ENCODE measurements at places on chromosomes 6 and 20. TPM values are rescaled to one million over a fixed set of nuclear protein-coding genes. Genes with fewer than 3 reads are reported as not detected.
A peak's percentile ranks its signal among the peaks of the same experiment; 100 is the strongest.

Gene PCIF1
- 9.4 TPM for total RNA-seq

Gene TFAP2D
- not detected for total RNA-seq

Gene EMILIN3
- 46.1 TPM for total RNA-seq

Gene SLC32A1
- not detected for total RNA-seq

Gene OPRL1
- total RNA-seq = 0.93 TPM

Gene CAP2
- 56.3 TPM for total RNA-seq

Gene PRDM13
- total RNA-seq = 0.04 TPM

GRCh38 chr6:40728643-40729042 lies 141.5 kb upstream of the LRFN2 start:
- H3K27ac ChIP-seq = no peak overlapping the region
- no peak for DNase-seq

GRCh38 chr20:36644706-36645095 lies 1.3 kb downstream of the SLA2 start:
- no peak overlapping the region for H3K27ac ChIP-seq
- H3K4me3 ChIP-seq = no peak overlapping the region
- no peak for DNase-seq
- H3K4me1 ChIP-seq = no peaks in the 10 kb centered on the region

GRCh38 chr6:28351493-28351925 lies 1.8 kb downstream of the ZKSCAN3 start:
- H3K27me3 ChIP-seq = peaks cover 2% of the 10 kb centered on the region
- no peaks in the 10 kb centered on the region for H3K36me3 ChIP-seq
- no peak for DNase-seq
- H3K4me3 ChIP-seq = no peak overlapping the region
- peaks cover 20% of the 10 kb centered on the region for H3K4me1 ChIP-seq

DNA sequence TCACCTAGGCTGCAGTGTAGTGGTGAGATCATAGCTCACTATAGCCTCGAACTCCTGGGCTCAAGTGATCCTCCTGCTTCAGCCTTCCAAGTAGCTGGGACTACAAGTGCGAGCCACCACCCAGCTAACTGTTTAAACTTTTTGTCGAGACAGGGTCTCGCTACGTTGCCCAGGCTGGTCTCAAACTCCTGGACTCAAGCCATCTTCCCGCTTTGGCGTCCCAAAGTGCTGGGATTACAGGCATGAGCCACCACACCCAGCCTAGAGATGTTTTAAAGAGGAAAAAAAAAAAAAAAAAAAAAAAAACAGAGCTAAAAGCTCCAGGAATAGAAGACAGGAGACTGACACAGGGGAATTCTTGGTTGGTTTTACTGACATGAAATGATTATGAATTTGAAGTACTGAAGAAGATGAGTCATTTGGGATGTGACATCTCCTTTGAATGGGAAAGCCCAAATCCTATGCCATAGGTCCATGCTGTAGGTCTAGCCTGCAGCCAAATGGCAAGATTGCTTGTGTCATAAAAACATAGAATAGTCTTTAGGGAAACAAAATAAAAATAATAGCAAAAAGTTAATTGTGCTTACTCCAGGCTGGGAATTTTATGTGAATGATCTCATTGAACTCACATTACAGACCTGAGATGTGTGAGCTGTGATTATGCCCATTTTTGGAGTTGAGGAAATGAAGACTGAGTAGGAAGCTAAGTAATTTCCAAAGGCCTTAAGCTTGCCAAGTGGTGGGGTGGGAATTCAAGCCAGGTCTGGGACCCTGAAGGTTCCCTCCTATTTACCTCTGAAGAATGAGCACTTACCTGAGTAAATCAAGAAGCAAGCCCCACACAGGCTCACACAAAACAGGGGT lies 24.3 kb upstream of the NHSL1 start:
- no peaks in the 10 kb centered on the region for H3K36me3 ChIP-seq
- DNase-seq = peak; percentile 43
- H3K4me1 ChIP-seq = peaks cover 12% of the 10 kb centered on the region
- no peaks in the 10 kb centered on the region for H3K27me3 ChIP-seq
- H3K4me3 ChIP-seq = no peak overlapping the region
- H3K27ac ChIP-seq = peak overlapping the region; percentile 38

GRCh38 chr6:3294921-3295871 lies 36.4 kb downstream of the PSMG4 start:
- no peak overlapping the region for H3K4me3 ChIP-seq
- no peaks in the 10 kb centered on the region for H3K36me3 ChIP-seq
- H3K4me1 ChIP-seq = peaks cover 15% of the 10 kb centered on the region
- H3K27me3 ChIP-seq = peaks cover 25% of the 10 kb centered on the region
- no peak overlapping the region for H3K27ac ChIP-seq

GRCh38 chr20:17612992-17613327 lies 43.1 kb downstream of the DSTN start:
- peaks cover 61% of the 10 kb centered on the region for H3K36me3 ChIP-seq
- no peak for DNase-seq
- H3K27ac ChIP-seq = no peak overlapping the region
- H3K27me3 ChIP-seq = no peaks in the 10 kb centered on the region
- H3K4me1 ChIP-seq = peaks cover 64% of the 10 kb centered on the region

DNA sequence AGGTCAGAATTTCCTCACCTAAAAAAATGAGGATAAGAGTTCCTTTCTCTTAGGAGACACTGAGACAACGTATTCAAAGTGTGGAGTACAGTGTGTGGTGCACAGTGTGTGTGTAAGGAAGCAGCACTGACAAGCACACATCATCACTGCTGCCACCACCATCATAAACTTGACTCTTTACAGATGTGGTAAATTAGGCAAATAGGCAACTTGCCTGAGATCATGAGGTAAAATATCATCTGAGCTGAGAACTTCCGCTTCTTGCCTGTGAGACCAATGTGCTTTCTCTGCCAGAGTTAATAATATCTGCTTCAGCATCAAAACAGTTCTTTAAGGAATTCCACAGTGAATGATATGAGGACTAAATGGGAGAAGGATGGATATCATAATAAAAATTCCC lies 52.7 kb downstream of the LYRM4 start:
- no peak for DNase-seq
- H3K4me3 ChIP-seq = no peak overlapping the region
- H3K36me3 ChIP-seq = peaks cover 1% of the 10 kb centered on the region

DNA sequence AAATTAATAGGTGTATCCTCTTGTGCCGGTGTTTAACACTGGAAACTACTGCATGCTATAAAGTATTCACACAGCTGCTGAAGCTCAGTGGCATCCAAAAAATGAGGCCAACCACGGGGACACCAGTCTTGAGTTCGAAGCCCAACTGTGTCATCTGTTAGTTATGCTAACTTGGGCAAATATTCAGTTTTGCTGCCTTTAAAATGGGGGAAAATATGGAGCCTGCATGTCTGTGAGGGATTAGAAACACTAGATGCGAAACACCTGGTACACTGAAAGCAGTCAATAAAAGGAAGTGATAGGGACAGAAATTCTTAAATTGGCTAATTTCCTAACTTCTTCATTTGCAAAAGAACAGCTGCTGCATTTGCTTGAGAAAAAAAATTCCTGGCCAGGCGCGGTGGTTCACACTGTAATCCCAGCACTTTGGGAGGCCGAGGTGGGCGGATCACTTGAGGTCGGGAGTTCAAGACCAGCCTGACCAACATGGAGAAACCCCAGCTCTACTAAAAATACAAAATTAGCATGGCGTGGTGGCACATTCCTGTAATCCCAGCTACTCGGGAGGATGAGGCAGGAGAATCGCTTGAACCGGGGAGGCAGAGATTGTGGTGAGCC lies 36.6 kb upstream of the MLIP start:
- no peaks in the 10 kb centered on the region for H3K36me3 ChIP-seq
- H3K27ac ChIP-seq = peak overlapping the region; percentile 8
- peak; percentile 93 for DNase-seq
- no peak overlapping the region for H3K4me3 ChIP-seq
- H3K27me3 ChIP-seq = no peaks in the 10 kb centered on the region

DNA sequence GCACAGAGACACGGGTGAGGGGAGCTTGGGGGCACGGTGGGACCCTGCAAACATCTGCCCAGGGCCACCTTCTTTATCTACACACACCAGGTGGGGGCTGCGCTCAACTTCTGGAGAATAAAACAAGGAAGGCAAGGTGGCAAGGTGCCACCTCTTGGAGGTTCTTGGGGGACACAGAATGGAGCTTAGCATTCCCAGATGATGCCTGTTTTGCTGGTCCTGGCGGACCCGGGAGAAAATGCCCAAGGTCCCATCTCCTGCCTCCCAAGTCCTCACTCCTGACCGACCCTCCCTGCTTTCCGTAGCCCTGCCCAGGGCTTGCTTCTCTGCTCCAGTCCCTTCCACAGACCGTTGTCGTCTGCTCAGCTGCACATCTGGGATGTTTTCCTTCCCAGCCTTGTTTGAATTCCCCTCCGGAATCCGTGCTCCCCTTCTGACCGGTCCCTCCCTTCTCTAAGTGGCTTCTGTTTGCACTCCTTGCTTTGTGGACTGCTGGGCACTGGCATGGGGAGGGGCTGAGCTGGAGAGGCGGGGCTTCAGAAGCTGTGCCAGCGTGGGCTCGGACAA lies 13.1 kb downstream of the ITPR3 start:
- H3K4me1 ChIP-seq = peaks cover 19% of the 10 kb centered on the region
- no peak overlapping the region for H3K27ac ChIP-seq
- no peak for DNase-seq
- H3K4me3 ChIP-seq = peak overlapping the region; percentile 46

GRCh38 chr6:165052561-165053480 lies 256.6 kb downstream of the C6orf118 start:
- no peak overlapping the region for H3K4me3 ChIP-seq
- H3K36me3 ChIP-seq = no peaks in the 10 kb centered on the region
- no peaks in the 10 kb centered on the region for H3K27me3 ChIP-seq
- no peaks in the 10 kb centered on the region for H3K4me1 ChIP-seq
- DNase-seq = no peak
- H3K27ac ChIP-seq = no peak overlapping the region

- no peaks in the 10 kb centered on the region for H3K27me3 ChIP-seq
- H3K36me3 ChIP-seq = no peaks in the 10 kb centered on the region
- no peak for DNase-seq
- H3K4me3 ChIP-seq = no peak overlapping the region
- peaks cover 4% of the 10 kb centered on the region for H3K4me1 ChIP-seq
These were observed 58.4 kb downstream of the PHF20 start for GRCh38 chr20:35830264-35830663.

DNA sequence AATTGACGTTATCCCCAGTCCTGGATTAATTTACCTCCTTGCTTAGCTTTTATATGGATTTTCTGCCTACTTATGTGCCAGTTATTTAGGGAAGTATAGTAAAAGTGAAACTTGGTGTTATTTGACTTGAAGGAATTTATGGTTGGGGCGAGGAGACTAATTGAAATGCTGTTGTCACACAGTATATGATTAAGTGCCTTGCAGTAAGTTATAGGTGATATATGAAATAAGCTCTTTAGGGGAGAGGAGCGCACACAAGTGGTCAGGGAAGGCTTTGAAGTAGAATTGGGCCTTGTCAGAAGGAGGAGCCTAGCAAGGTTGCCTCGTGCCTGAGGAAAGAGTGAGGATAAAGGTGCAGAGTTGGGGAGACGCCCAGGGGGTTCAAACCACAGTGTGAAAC lies 20.5 kb downstream of the NCOA7 start:
- no peaks in the 10 kb centered on the region for H3K36me3 ChIP-seq
- no peaks in the 10 kb centered on the region for H3K27me3 ChIP-seq
- H3K4me3 ChIP-seq = no peak overlapping the region
- no peak overlapping the region for H3K27ac ChIP-seq

DNA sequence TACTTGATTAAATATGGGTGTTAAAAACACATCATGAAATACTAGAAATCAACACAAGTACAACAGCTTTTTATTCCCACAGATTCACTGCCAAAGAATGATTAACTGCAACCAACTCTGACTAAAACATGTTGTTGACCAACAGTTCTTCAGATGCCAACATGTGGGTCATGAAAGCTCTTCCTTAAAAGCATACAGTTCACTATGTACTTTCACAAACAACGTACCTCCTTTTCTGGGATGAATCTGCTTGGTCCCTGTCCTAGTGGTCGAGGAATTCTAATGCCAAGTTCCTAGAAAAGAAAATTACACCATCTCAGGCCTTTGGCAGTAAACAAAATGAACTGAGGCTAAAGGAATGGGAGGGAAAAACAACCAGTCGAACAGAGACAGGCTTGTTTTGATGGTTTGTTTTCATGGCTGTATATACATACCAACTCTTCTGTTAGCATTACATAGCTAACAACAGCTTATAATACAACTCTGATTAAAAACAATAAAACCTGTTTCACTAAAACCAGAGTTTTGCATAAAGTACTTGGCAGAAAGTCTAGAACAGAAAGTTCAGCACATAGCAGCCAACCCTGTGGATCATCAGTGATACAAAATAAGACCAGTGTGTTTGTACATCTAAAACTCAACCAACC lies 92.5 kb downstream of the SESN1 start:
- H3K4me1 ChIP-seq = no peaks in the 10 kb centered on the region
- H3K27ac ChIP-seq = peak overlapping the region; percentile 29
- no peaks in the 10 kb centered on the region for H3K27me3 ChIP-seq
- H3K4me3 ChIP-seq = no peak overlapping the region

GRCh38 chr6:40379811-40380210 lies 207.4 kb downstream of the LRFN2 start:
- no peak overlapping the region for H3K27ac ChIP-seq
- H3K27me3 ChIP-seq = no peaks in the 10 kb centered on the region
- DNase-seq = no peak

- no peak overlapping the region for H3K4me3 ChIP-seq
- H3K4me1 ChIP-seq = no peaks in the 10 kb centered on the region
- no peak for DNase-seq
- H3K27ac ChIP-seq = no peak overlapping the region
- H3K27me3 ChIP-seq = no peaks in the 10 kb centered on the region
These were observed 66.7 kb downstream of the VEGFA start for GRCh38 chr6:43836507-43837240.

DNA sequence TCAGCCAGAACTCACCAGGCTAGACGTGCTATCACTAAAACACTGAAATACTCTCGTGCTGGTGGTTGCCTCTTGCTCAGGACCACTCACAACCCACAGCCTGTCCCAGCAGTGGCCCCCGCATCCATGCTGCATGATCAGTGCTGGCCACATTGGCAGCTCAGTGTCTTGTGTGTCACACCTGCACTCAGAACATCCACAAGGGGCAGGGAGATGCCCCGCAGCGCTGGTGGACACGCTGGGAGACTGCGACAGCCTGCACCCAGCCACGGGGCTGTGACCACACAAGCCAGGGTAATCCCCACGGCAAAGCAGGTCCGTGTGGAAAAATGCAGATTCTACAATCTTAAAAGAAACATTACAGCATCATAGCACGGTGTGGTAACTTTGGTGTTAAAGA lies 23.9 kb upstream of the APMAP start:
- peaks cover 62% of the 10 kb centered on the region for H3K36me3 ChIP-seq
- no peaks in the 10 kb centered on the region for H3K4me1 ChIP-seq
- H3K27ac ChIP-seq = no peak overlapping the region
- DNase-seq = no peak
- H3K4me3 ChIP-seq = no peak overlapping the region
- no peaks in the 10 kb centered on the region for H3K27me3 ChIP-seq

Data from muscle of leg (tissue), 16 donors.